ENCODE measurements at places on chromosomes 4 and X.

- no peak overlapping the region for H3K4me3 ChIP-seq
- no peaks in the 10 kb centered on the region for H3K36me3 ChIP-seq
- DNase-seq = peak; percentile 69
- H3K27me3 ChIP-seq = no peaks in the 10 kb centered on the region
- no peak overlapping the region for H3K27ac ChIP-seq
Observed at GRCh38 chr4:150209140-150209829, 131.0 kb downstream of the DCLK2 start.

DNA sequence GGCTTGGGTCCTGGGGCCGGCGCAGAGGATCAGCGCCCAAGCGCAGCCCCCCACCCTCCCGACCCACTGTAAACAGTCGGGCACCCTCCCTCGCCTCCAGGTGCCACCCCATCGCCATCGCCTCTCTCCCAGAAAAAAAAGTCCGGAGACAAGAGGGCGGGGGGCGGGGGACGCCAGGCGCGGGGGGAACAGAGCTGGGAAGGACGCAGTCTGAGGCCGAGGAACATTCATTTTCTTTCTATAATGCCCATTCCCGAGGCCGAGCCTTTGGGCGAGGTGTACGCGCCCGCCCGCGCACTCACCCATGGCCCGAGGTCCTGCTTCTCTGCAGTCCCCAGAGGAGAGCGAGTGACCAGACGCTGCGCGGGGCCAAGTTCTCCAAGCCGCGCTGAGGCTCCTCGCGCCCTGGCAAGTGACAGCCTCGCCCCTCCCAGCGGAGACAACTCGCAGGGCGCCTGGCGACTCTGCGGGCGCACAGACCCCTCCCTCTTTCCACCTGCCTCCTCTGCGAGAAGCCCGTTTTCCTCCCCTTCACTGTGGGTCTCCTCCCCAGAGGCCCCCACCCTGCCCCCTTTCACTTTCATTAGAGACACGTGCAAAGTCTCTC lies 63.5 kb upstream of the WDR17 start:
- no peaks in the 10 kb centered on the region for H3K4me1 ChIP-seq
- no peaks in the 10 kb centered on the region for H3K27me3 ChIP-seq
- H3K36me3 ChIP-seq = no peaks in the 10 kb centered on the region
- no peak overlapping the region for H3K27ac ChIP-seq

GRCh38 chr4:85543832-85544231 lies 68.9 kb downstream of the ARHGAP24 start:
- no peaks in the 10 kb centered on the region for H3K27me3 ChIP-seq
- no peak overlapping the region for H3K27ac ChIP-seq
- H3K4me3 ChIP-seq = no peak overlapping the region
- H3K36me3 ChIP-seq = no peaks in the 10 kb centered on the region

GRCh38 chr4:1793496-1793840 lies 375 bp downstream of the FGFR3 start:
- no peaks in the 10 kb centered on the region for H3K27me3 ChIP-seq
- H3K27ac ChIP-seq = peak overlapping the region; percentile 70
- peak overlapping the region; percentile 61 for H3K4me3 ChIP-seq

DNA sequence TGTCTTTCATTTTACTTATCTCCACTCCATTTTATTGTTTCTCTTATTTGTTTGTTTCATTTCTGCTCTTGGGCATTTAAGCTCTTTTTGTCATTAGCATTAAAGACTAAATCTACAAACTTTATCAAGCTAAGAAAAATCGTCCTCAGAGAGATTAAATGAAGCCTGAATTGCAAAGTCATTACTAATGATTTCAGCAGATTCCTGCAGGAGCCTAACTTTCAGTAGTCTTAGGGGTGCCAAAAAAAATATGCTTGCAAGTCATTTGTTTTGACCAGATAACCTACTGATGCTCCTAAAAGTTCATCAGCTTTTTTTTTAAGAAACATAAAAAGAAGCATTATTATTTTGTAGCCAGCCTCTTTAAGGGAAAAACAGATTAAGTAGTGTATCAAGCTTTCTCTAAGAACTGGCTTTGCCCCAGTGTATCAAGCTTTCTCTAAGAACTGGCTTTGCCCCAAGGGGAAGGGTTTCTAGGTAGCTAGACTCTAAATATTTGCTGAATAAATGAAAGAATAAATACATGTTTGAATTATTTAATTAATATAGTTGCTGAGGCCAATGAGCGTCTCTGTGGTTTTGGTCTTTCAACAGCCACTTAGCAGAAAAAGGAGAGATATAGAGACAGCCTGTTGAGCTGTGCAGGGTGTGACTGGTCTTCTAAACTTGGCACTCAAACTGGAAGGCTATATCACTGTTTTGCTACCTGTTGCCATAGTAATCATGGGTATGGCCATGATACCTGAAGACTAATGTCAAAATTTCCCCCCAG lies 174.2 kb downstream of the BTC start:
- H3K36me3 ChIP-seq = no peaks in the 10 kb centered on the region
- H3K27ac ChIP-seq = no peak overlapping the region
- no peaks in the 10 kb centered on the region for H3K4me1 ChIP-seq
- no peak for DNase-seq
- no peaks in the 10 kb centered on the region for H3K27me3 ChIP-seq
